Inflammatory macrophage treated with lipopolysaccharide for 4 hours (primary cell): ENCODE measurements at places on chromosomes 2 and 18.

- no peak for DNase-seq
These were observed 122.5 kb downstream of the PLEKHM3 start for GRCh38 chr2:207902821-207903220.

DNA sequence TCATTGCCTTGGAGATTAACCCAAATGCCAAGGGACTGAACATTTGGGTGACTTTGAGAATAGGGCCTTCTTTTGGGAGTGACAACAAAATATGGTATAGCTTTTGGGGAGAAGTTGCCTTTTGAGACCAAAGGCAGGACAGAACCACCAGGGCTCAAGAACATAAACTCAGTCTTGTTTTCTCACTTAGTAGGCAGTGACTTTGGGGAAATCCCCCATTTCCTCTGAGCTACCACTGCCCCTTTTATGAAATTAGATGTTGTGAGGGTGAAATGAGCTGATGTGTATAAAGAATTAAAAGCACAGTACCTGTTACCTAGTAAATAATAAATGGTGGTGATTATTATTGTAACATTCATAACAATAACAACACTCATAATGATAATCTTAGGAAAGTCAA lies 36.5 kb downstream of the GPD2 start:
- peak; percentile 47 for DNase-seq

GRCh38 chr2:241768850-241769249 lies 7.8 kb upstream of the GAL3ST2 start:
- DNase-seq = no peak

- no peak for DNase-seq
These were observed 133.5 kb downstream of the ASXL3 start for GRCh38 chr18:33711514-33711913.

DNA sequence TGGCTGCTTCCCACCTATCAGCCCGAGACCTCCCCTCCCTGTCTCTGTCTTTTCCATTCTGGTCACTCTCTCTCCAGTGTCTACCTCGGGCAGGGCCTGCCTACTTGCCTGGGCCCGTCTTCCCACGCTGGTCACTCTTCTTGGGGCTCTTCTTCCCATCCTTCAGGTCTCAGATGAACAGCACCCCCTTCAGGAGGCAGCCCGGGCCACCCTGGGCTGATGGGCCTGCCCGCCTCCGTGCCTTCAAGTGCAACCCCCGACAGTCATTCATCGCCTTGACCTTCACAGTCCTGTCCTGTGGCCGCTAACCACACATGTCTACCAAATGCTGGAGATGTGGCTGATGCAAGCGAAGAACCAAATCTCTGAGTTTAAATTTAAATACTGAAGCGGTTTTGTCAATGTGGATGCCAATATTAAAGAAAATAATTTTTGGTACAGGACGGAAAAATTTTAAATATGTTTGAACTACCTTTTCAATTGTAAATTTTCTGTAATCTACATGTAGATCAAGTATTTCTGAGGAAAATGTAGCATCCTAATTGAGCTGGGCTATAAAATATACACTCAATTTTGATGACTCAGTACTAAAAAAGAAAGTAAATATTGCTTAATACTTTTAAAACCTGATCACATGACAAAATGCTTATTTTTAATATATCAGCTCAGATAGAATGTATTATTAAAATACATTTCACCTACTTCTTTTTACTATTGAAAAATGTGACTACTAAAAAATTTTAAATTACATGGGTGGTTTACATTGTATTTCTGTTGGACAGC lies 96.4 kb downstream of the LAMA1 start:
- no peak for DNase-seq

DNA sequence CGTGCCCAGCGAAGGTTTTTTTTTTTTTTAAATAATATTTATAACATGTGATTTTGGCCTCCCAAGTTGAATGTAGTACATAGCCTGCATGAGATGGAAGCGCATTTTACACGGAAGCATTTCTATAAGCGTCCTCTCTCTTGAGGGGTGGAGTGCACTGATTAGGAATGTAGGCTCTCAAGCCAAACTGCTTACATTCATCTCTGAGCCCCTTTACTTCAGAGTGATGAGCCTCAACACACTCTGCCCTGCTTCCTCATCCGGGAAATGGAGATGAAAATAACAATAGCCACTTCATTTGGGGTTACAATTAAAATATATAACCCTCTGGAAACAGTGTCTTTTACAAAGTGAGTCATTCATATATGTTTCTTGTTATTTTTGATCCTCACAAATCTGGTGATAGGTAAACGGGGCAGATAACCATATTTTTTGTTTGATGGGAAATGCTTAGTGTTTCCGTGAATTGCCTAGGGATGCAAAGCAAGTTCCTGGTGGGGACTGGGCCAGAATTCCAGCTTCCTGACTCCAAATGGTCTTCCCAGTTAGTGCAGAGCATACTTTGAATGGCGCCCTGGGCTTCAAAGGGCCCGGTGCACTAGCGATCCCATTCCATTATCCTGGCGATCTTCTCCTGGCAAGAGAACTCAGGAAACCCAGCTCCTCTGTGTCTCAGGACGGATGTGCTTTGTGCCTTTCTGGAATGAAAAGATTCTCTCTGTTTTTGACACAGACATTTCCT lies 124.3 kb downstream of the PIEZO2 start:
- DNase-seq = no peak

DNA sequence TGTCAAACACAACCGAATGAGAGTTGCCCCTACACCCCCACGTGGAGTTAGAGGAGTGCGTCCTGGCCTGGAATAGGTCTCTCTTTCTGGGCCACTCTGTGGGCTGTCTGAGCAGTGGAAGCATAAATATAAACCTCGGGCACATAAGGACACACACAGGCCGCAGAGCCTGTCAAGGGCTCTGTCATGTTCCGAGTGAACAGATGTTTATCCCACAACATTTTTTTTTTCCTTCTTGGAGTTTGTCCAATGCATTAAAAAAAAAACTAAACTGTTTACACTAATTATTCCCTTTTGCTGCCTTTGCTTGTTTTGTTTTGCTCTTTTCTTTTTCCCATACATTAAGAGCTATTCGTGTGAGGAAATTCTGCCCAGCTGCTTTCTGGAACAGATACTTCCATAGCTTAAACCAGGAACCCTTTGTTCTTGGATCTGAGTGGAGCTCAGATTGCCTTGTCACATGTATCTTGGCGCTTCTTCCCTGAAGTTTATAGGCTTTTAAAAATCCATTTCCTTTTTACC lies 228.3 kb upstream of the FOSL2 start:
- DNase-seq = no peak

DNA sequence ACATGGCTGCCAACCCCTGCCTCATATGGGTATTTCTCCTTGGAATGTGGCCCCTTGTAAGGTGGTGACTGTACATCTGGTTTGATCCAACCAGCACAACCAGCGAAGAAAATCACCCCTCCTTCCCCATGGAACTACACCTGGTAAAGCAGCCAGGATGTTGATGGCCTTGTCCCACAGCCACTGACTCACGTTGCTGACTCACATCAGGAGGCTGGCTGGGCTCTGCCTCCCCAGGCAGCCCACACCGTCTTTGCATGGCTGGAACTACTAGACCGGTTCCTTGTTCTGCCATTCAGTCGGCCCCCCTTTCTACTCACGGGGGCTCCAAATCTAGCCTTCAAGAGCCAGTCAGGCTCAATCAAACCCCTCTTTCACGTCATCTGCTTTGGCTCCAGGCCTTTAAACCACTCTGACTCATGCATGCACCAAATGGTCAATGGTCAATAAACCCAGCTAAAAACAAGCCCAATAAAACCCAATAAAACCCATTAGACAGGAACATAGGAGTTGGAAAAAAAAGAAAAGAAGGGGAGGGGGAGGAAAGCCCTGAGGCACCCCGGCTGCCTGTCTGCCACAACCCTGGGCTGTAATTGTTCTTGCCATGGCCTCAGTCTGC lies 114.8 kb downstream of the PLB1 start:
- peak; percentile 54 for DNase-seq

GRCh38 chr2:142940606-142941223 lies 63.3 kb downstream of the KYNU start:
- DNase-seq = peak; percentile 22

GRCh38 chr18:61443081-61443725 lies 110.0 kb downstream of the CDH20 start:
- DNase-seq = no peak

DNA sequence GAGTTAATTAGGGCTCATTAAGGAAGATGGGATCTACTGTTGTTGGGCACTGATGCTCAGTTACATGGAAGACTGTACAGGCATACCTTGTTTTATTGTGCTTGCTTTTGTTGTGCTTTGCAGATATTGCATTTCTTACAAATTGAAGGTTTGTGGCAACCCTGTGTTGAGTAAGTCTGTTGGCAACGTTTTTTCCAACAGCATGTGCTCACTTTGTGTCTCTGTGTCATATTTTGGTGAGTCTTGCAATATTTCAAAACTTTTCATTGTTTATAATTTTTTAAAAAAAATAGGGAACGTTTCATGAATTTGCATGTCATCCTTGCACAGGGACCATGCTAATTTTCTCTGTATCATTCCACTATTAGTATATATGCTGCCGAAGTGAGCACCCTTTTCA lies 15.6 kb downstream of the PHLPP1 start:
- DNase-seq = peak; percentile 68

DNA sequence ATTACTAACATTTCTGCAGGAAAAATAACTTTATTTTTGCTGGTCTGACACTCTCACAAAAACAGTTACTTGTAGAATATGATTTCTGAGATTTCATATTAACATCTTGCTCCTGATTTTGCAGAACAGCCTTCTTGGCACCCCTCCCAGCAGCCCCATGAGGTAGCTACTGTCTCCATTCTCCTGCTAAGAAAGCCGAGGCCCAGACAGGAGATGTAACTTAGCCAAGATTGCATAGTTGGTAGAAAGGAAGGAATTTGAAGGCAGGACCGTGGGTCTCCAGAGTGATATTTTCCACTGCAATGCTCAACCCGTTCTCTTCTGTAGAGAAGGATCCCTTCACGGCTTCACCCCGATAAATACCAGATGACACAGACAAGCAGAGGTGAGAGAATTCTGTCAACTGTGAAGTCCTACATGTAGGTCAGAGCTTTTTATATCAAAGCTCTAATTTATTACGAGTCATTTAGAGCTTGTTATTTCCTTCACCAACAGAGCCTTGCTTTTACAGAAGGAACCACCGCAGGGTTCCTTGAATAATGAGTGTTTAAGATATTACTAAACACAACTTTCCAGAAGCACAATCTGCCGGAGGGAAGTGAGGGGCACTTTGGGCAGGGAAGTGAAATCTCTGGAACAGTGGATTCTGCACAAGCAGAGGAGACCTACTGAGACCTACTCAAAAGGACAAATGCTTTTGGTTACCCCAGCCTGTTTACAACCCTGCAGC lies 48.0 kb upstream of the MYCN start:
- no peak for DNase-seq

DNA sequence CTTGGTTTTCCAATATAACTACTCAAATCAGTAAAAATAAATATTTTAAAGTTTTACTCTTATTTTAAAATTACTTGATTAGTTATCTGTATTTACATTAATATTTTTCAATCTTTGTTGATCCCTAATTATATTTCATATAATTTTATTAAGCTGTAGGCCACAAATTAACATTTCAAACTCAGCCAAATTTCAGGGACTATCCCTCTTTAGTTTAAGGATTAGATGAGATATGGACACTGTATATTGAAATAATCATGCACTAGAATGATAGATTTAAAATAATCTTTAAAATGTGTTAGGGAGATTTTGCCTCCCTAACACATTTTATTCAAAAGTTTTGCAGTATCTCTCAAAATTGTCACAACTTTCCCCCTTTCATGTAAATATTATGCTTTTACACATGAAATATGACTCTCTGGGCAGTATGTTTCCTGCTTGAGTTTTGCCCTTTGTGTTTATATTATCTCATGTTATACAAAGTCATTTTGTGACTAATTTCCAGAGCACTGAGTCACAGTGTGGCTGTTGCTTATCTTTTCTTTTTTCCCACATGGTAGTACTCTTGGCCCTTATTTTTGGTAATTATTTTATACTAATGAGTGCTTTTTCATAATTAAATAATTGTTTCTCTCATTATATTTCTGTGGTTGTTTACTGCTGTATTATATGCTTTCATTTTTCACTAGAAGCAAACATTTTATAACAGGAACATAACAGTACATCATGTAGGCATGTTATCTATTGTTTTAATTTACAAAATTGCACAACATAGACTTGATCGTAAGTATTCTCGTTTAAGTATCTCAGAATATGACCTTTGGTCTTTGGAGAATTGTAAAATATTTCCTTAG lies 1.2 kb downstream of the TFPI start:
- peak; percentile 75 for DNase-seq

DNA sequence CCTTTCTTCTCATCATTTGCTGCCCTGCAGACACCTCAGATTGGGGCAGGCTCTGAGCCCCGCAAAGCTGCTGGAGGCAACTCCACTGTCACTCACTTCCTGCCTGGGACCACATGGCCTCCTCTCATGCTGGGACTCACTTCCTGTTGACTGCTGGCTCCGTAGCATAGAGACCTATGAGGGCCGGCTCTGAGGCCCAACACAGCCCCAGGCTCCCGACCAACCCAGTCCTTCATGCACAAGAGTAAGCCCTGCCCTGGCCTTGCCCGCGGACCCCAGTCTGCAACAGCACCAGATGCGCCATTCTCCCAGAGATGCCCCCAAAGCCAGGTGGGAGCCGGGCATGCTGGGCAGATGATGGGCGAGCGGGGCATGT lies 55.7 kb downstream of the DNMT3A start:
- peak; percentile 61 for DNase-seq

- DNase-seq = no peak
These were observed 151.5 kb downstream of the VAPA start for GRCh38 chr18:10065296-10065695.
